ENCODE measurements at places on chromosomes 12 and 14.

DNA sequence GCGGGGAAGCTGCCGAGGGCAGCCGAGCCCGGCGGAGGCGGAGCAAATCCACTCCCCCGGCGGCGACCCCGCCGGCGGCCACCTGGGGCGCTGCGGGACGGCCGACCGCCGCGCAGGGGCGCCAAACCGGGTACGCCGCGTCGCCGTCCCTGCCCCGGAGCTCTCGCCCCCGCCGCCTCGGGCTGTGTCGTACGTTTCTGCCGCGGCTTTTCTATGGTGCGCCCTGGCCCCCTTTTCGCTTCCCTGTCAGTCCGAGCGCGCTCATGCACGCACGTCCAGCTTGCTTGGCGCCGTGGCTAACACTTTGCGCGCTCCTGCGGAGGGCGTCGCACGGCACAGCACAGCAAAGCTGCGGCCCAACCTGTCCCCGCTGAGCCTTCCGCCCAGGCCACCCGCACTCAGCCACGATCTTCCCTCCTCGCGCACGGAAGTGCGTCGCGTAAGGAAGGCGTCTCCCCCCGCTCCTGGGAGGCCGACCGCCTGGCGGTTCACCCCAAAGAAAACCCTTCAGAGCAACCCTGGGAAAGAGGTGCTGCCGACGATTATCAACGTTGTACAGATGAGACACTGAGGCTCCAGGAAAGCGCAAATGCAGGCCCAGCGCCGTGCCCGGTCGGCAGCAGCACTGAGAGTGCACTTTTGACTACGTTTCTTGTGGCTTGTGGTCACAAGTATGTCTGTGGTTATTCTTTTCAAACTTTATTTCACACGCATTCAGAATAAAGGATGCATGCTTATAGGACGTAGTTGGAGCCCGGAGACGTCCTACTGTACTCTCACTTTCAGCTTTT is at the start of gene HECTD1:
Gene HECTD1 (minus strand): TSS at position 39 of the 791 bp plus-strand sequence. CDS start 1,857 bp downstream, outside the sequence.
- DNase-seq: peak; percentile 92

DNA sequence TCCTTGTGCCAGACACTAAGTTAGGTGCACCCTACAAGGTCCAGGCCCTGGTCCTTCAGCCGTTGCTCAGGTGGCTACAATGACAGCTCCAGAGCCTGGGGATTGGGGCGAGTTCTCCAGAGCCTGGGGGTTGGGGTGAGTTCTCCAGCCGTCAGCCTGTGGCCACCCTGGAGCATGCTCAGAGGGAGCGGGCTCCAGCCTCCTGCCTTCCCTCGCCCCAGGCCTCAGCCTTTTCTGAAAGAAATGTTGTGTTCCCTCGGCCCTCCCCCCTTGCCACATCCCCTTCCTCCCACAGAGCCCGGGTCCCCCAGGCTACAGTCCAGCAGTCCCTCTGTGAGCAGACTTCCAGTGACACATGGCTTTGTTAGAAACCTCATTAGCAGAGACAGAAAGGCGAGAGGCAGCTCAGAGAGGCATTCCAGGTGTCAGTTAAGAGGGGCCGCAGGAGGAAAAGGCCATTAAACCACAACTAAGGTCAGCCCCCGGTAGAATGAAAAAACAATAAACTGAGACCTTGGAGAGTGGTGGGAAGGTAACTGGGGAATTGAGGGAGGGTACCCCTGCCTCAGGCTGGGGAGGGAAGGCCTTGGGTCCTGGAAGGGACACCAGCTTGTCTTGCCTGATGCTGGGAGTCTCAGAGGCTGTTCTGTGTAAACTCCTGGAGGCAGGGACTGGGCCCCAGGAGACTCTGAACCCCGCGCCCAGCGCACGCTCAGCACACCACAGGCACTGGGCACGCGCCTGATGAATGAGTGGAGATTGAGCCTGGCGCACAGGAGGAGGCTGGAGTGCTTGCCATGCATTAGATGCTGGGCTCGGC is 23.1 kb upstream of the COL2A1 start:
- DNase-seq: no peak

GRCh38 chr14:85618978-85619377 is 89.0 kb downstream of the FLRT2 start:
- DNase-seq: no peak

DNA sequence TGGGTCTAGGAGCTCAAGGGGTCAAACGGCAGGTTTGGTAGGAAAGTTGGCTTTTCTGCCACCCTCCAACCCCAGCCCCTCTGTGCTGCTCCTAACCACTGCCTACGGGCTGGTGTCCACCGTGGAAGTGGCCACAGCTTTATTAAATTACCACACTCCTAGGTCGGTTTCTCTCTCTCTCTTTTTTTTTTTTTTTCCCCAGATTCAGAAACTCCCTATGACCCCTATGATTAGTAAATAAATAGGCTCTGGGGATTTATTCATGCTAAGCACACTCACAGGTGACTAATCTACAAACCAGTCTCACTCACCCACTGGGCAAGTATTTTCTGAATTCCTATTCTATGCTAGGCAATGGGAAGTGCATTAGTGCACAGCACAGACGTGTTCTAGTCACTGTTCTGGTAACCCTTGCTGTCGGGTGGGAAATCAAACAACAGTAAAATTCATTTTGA is 8.7 kb upstream of the DDX47 start:
- DNase-seq: peak; percentile 96

DNA sequence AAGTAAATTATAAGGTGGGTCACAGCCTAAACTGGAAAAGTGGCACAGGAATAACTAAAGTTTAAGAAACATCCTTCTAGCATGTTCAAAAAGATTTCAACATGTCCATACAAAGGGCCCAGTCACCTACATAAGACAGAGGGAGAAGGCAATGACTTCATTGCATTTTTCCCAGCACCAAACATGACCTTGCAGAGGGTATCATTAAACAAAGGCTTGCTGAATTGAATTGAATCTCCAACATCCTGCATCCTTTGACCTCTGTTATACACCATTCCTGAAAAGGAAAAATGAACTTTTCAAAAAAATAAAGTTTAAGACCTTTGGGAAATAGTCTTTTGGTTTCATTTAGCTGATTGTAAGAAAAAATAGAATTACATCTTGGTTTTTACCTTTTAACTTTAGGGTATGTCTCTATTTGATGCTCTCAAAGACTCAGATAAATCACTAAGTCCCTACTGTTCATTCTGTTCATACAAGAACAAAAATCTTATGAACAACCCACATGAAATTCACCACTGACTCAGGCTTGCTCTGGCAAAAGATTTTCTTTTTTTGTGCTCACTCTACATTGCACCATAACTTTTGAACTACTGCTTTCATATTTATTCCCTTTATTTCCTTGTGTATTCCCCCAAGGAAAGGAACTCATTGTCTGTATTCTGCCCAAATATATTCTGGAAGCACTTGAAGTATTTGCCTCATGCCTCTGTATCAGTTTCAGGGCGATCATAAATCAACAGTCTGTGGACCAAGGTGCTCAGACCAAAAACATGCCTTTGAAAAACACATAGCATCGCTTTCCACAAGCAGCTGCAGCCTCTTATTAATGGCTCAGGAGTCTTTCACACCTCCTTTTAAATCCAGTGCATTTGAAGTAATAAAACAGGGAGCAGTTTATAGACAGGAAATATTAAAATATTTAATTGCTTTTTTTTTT is 121.7 kb downstream of the DUSP6 start:
- no peak for DNase-seq

DNA sequence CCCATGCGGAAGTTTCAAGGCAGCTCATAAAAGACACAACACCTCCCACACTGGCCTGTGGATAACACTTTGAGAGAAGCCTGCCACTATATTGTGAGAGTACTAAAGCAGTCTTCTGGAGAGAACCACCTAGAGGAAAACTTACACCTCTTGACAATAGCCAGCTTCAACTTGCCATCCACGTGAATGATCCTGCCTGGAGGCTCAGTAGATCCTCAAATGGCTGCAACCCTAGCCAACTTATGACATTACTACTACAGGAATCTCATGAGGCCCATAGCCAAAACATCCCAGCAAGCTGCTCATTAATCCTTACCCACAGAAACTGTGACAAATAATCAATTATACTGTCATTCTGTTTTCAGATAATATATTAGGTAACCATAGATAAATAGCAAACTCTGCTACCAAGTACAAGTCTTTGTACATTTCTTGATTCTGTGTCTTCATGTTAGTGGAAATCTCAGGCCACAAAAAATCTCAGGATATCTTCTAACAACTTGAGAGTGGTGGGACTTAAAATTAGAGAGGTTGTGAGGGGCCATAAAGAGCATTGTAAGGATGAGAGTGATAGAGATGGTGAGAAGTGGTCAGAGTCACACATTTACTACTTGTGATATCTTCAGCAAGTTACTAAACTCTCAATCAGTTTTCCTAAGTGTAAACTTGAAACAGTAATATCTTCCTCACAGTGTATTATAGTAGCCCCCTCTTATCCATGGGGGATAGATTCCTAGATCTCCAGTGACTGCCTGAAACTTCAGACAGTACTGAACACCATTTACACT is 368.0 kb downstream of the C12orf50 start:
- peak; percentile 88 for DNase-seq

- no peak for DNase-seq
Measured at GRCh38 chr12:108645686-108646599, 12.2 kb upstream of the SELPLG start.

- DNase-seq: no peak
Measured at GRCh38 chr12:111126331-111126730, 206.0 kb upstream of the MYL2 start.

- DNase-seq: peak; percentile 97
Measured at GRCh38 chr12:6229224-6230218, 29.3 kb downstream of the CD9 start.

DNA sequence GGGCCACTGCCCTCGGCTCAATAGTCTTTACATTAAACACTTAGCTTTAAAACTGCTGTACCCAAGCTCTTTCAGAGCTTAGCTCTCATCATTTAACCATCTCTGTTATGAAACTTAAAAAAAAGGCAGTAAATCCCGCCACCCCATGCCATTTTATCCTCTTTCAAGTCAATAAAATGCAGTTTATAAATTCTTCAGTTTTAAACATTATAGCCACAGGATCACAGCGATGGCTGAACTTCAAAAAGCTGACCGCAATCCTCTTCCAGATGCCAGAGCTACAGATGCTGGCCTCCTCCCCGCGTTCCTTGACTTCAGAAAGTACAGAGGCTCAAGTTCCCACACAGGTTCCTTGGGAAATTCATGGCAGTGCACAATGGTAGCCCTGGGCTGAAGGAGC is 4.2 kb downstream of the OR10G3 start:
- no peak for DNase-seq

- no peak for DNase-seq
Measured at GRCh38 chr12:51320311-51320694, 3.7 kb downstream of the BIN2 start.

DNA sequence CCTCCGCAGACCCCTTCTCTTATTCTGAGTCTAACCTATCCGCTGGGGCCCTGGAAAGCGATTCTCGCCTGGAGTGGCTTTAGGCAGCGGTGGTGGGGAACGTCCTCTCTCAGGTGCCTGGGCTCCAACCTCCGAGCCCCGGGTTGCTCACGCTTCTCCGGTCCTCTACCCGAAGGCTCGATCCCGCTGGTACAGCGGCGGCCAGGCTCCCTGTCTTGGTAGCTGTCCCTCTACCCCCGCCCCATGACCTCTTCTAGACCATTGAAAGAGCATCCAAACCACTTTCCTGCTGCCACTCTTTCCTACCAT is 505 bp upstream of the HEBP1 start:
- no peak for DNase-seq

All from astrocyte (in vitro differentiated cells and primary cell).